SW 1271 (cell line): ENCODE measurements at places on chromosomes 13 and 19.

DNA sequence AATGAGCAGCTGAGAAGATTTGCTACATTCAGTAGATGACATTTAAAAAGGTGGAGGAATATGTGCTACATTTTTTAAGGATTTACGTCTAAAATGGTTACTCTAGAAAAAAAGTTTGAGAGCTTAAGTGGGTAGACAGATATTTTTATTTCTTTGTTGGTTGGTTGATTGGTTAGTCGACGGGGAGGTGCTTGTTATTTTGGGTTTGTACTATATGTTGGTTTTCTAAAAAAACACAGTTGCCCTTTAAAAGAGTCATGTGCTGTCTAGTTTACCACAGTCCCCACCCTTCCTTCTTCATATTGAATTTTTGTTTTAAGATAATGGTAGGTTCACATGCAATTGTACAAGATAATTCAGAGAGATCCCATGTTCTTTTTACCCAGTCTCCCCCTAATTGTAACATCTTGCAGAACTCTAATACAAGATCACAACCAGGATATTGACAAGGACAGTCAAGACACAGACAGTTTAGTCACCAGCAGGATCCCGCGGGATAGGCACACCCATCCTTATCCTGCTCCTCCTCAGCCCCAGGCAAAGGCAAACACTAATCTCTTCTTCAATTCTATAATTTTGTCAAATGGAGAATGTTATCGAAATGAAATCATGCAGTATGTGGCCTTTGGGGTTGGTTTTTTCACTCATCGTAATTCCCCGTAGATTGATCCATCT lies 171.4 kb downstream of the FOXO1 start:
- DNase-seq, result no peak

GRCh38 chr19:4278010-4278409 lies 1.1 kb upstream of the SHD start:
- no peak for DNase-seq

DNA sequence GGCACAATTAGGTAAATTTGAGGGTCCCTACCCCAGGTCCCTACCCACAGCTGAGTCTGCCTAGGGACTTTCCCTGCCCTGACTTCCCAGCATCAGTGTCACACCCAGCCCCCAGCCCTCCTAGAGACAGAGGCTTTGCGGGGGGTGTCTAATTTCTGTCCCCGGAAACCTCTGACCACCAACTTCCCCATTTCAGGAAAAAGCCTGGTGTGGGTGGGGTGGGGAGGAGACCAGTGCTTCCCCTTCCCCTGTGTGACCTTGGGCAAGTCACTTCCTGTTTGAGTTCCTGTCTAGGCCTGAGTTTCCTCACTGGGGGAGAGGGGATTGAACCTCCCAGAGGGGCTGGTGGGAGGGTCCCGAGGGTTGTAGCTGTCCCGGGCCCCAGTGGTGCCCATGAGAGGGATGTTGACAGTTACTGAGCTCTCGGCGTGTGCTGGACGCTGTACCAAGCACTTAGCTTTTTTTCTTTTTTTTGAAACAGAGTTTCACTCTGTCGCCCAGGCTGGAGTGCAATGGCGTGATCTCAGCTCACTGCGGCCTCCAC lies 7.9 kb downstream of the VASP start:
- DNase-seq, result no peak

DNA sequence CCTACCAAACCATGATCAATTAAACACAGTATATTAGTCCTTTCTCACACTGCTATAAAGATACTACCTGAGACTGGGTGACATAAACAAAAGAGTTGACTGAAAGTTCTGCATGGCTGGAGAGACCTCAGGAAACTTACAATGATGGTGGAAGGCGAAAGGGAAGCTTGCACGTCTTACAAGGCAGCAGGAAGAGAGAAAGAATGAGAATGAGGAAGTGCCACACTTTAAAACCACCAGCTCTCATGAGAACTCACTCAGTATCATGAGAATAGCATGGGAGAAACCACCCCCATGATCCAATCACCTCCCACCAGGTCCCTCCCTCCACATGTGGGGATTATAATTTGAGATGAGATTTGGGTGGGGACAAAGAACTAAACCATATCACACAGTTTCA lies 324.9 kb upstream of the ZNF507 start:
- DNase-seq, result no peak

- no peak for DNase-seq
Observed at GRCh38 chr13:108070925-108071324, 144.4 kb downstream of the LIG4 start.

GRCh38 chr19:1857648-1858326 lies 5.6 kb downstream of the KLF16 start:
- no peak for DNase-seq

- DNase-seq, result peak; percentile 21
Observed at GRCh38 chr19:44003461-44004009, 778 bp downstream of the ZNF230 start.

GRCh38 chr19:2487842-2488241 lies 11.9 kb downstream of the GADD45B start:
- no peak for DNase-seq

DNA sequence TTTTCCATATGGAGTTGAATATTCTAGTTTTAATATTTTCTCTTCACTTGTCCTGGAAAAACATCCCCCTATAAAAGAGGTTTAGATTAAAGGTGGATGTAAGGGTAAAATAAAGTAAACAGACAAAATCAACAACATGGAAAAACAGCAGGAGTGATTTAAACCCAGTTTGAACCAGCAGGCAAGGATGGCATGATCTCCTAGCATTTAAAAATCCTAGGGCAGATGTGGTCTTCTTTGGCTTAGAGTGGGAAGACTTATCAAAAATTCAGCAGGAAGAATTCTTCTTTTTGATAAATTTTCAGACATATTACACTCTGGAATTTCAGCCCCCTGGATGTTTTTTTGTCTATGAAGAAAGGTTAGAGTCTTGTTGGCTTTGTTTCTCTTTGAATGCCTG lies 36.5 kb downstream of the CLEC17A start:
- no peak for DNase-seq

GRCh38 chr19:750640-751423 lies at the start of gene MISP:
Gene MISP, plus strand, starts transcription at chr19:751112. Its CDS starts 5,835 bp downstream, at chr19:756947.
- DNase-seq, result no peak

- DNase-seq, result no peak
Observed at GRCh38 chr19:55257461-55258420, 1.1 kb downstream of the PPP6R1 start.

GRCh38 chr13:68254151-68254550 lies 1024.0 kb upstream of the PCDH9 start:
- no peak for DNase-seq

- DNase-seq, result no peak
Observed at GRCh38 chr19:15721268-15721667, 6.6 kb upstream of the OR10H2 start.

DNA sequence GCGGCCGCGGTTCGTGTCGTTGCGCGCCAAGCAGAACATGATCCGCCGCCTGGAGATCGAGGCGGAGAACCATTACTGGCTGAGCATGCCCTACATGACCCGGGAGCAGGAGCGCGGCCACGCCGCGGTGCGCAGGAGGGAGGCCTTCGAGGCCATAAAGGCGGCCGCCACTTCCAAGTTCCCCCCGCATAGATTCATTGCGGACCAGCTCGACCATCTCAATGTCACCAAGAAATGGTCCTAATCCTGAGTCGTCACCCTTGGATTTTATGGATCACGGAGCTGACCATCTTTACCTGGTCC lies 475 bp downstream of the MRPL57 start:
- DNase-seq, result no peak

DNA sequence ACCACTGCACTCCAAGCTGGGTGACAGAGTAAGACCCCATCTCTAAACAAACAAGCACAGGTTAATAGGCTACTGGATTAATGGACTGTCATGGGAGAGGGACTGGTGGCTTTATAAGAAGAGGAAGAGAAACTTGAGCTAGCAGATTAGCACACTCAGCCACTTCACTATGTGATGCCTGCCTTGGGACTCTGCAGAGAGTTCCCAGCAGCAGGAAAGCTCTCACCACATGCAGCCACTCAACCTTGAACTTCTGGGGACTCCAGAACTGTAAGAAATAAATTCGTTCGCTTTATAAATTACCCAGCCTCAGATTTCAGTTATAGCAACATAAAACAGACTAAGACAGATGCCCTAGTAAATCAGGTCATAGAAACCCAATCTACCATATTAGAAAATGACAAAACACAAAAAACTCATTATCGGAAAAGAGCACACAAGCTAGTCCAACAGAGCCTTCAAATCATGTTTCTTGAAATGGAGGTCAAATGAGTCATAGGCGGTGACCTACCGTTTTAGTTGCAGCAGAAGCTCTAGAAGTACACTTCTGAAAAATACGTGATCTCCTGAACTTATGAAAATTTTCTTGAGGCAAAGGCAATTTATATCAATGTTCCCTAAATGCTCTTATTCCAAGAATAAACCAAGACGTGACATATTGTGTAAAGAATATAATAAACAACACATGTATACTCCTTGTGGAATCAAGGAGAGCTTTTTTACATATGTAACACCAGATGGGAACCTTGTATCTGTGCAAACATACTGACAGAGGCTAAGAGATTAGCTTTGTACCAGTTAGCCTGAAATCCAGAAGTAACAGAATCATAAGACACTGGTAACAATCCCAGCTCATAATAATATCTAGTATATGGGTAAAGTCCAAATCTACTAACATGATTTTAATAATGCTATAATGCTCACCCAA lies 340.9 kb upstream of the SGCG start:
- no peak for DNase-seq

DNA sequence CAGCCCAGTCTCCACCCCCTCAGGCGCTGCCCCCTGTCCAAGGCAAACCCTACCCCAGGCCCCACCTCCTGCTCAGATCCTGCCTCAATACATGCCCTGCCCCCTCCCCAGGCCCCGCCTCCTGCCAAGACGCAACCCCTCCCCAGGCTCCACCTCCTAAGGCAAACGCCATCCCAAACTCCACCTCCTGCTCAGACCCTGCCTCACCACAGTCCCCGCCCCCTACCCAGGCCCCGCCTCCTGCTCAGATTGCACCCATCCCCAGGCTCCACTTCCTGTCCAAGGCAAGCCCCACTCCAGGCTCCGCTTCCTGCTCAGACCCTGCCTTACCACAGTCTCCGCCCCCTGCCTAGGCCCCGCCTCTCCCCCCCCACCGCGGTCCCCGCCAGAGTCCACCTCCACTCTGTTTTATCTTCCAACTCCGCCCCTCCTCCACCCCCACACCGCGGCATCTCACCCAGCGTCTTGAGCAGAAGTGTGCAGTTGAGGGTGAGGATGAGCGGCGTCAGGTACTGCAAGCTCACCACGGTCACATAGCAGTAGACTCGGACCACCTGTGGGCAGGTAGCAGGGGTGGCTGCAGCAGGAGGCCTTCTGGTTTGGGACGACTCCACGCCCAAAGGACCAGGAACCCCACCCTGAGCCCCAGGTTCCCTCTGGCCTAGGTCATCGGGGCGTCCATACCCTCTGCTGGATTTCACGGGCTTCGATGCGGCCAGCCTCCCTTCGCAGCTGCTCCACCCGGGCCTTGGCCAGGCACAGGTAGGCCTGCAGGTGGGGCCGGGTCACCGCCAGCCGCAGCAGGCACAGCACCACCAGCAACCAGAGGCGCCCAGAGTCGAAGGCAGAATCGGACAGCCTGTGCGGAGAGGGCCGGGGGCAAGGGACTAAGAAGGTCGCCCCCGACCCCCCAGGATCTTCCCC lies 17.7 kb downstream of the TMEM161A start:
- peak; percentile 17 for DNase-seq

- DNase-seq, result no peak
Observed at GRCh38 chr19:35267353-35267817, 1.4 kb upstream of the USF2 start.

- no peak for DNase-seq
Observed at GRCh38 chr13:51524312-51524711, 60.0 kb upstream of the WDFY2 start.

DNA sequence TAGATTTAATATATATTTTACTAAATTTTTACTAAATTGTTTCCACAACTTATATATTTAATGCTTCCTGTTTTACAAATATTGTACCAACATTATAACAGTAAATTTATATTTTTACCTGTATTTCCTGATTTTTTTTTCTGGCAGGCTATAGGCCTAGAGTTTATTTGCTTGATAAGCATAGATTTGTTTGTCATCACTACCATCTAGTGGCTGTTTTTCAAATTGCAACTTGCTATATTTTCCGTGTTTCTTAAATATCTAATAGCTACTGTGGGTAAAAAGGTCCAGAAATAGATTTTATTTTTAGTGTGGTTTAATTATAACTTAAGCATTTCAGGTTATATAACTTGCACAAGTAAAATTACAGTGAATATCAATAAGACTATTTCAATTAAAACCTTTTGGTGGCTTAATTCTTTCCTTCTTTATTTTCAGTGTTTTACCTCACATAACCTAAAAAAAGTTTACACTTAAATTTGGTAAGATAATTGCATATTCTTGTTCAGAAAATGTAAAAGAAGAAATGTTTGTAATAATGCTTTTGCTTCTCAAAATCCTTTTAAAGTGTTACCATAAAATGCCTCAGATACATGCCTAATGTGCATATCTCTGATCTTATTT lies 60.6 kb downstream of the NDFIP2 start:
- DNase-seq, result no peak

- DNase-seq, result no peak
Observed at GRCh38 chr19:44905437-44906160, at the start of gene APOE. Gene APOE, plus strand, starts transcription at chr19:44905796. Its CDS starts 829 bp downstream, at chr19:44906625.

- DNase-seq, result no peak
Observed at GRCh38 chr19:16405091-16405490, 66.7 kb downstream of the EPS15L1 start.

DNA sequence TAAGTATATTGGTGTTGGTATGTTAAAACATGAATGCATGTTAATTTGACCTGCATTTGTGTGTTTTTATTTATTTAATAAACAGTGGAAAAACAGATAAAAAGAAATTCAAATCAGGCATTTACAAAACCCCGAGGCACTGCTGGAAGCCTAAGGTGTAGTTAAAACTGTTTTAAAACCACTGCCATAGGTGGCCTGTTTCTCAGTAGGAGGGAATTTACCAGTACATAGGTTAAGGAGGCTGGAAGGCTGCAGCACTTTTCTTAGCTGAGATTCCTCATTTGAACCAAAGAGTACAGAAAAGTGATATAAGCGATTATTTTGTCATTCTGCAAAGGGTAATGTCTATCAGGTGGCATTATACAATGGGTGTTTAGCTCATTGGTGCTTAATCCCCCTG lies 99.6 kb downstream of the PAN3 start:
- no peak for DNase-seq

- DNase-seq, result no peak
Observed at GRCh38 chr19:56667311-56667870, 4.2 kb downstream of the ZNF835 start.

GRCh38 chr19:32966750-32967149 lies 5.0 kb downstream of the CEP89 start:
- DNase-seq, result no peak

GRCh38 chr13:95671597-95671996 lies 5.3 kb upstream of the DNAJC3 start:
- no peak for DNase-seq

DNA sequence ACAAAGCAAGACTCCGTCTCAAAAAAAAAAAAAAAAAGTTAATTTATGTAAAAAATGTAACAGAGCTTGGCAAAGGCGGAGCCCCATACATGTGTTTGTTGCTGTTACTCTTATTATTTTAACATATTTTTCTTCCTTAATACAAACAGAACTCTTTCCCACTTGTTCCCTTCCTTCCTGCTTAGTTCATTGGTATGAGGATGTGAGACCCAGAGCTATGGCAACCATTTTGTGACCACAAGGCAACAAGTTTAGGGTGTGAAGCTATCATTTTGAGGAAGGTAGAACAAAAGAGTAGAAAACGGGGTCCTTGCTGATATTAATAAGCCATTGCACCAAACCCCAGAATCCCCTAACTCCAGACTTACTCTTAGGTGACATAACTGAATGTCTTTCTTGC lies 5.4 kb downstream of the IFNL1 start:
- DNase-seq, result no peak

GRCh38 chr19:32813862-32814425 lies 55.6 kb downstream of the SLC7A9 start:
- no peak for DNase-seq
